Activated naive CD4-positive, alpha-beta T cell treated with anti-CD3 and anti-CD28 coated beads, Interleukin-2, amount 50 U/mL, for 72 hours (primary cell): ENCODE measurements at places on chromosomes 6 and 20. TPM values are rescaled to one million over a fixed set of nuclear protein-coding genes. Genes with fewer than 3 reads are reported as not detected.

The RAET1L gene
- total RNA-seq: not detected

The RRAGD gene
- 20.2 TPM for total RNA-seq

The ZNF133 gene
- total RNA-seq: 9.9 TPM

The SNX3 gene
- 49.1 TPM for total RNA-seq
